Keratinocyte (primary cell): ENCODE measurements at places on chromosomes 7 and 10. TPM values are rescaled to one million over a fixed set of nuclear protein-coding genes. Genes with fewer than 3 reads are reported as not detected.

OGDHL gene
- 0.06 to 0.31 TPM (median 0.09 TPM) in 3 replicates for polyA plus RNA-seq

NUTM2E gene
- polyA plus RNA-seq: 0.17 to 0.26 TPM (median 0.24 TPM) in 3 replicates

GRCh38 chr10:20670579-20670978 lies 226.5 kb downstream of the NEBL start:
- no peak overlapping the region for H3K27ac ChIP-seq
- no peaks in the 10 kb centered on the region for H3K36me3 ChIP-seq
- H3K27me3 ChIP-seq: no peaks in the 10 kb centered on the region
- no peak for DNase-seq
- no peak overlapping the region for H3K4me3 ChIP-seq

GRCh38 chr7:45306752-45307305 lies 149.2 kb downstream of the RAMP3 start:
- no peaks in the 10 kb centered on the region for H3K36me3 ChIP-seq
- DNase-seq: no peak
- H3K4me1 ChIP-seq: no peaks in the 10 kb centered on the region
- no peak overlapping the region for H3K4me3 ChIP-seq
- H3K27ac ChIP-seq: no peak overlapping the region

ZNF722 gene
- polyA plus RNA-seq: not detected in 3 replicates

TRIL gene
- polyA plus RNA-seq: 0.01 to 0.03 TPM in 2 of 3 replicates, not detected in the other

DNA sequence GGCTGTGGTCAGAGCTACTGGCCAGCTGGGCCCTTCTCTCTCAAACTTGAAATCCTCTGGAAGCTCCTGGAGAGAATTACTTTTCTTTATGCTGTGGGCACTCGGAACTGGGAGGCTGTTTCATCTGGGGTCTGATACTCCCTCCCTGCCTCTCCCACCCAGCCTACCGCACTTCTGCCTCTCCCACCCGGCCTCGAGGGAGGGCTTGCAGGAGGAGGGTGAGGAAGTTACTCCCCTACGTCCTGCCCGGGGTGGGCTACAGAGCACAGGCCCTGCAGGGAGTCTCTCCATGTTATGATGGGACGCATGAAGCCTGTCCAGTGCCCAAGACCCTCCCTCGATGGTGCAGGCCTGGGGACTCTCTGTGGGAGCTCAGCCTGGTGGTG lies 584.6 kb upstream of the MKI67 start:
- H3K27ac ChIP-seq: no peak overlapping the region
- no peak for DNase-seq
- H3K4me3 ChIP-seq: no peak overlapping the region
- H3K4me1 ChIP-seq: no peaks in the 10 kb centered on the region
- H3K27me3 ChIP-seq: no peaks in the 10 kb centered on the region

- DNase-seq: no peak
- H3K4me3 ChIP-seq: no peak overlapping the region
- no peak overlapping the region for H3K27ac ChIP-seq
- H3K4me1 ChIP-seq: no peaks in the 10 kb centered on the region
These were observed 17.1 kb upstream of the ZNF800 start for GRCh38 chr7:127409629-127410028.

DNA sequence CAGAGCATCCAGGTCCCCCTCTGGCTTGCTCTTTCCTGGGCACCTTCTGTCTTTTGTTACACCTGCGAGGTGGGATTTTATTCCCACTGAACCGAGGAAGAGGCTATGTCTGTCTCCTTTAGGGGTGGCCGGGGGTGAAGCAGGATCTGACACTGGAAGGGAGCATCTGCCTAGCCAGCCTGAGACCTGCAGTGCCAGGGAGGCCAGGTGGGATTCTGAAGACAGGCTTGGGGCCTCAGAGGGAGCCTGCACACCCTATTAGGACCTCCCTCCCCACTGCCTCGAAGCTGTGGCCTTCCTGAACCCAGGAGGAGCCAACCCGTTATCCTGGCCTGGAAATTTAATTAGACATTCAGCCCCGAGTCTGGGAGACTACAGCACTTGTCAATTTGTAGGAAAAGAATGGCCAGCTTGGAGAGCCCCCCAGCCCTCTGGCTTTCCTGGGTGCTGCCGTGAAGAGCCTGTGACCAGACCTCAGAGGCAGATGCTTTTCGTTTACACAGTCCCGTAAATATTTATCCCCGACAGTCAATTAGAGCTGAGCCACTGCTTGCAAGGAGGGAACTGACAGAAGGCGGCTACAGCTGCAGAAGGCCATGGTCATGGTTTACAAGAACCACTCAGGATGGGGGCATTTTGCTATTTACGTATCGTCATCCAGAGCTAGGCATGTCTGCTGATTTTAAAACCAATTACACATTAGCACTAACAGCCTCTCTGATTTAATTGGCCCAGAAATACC lies 19.7 kb downstream of the CHAT start:
- H3K27ac ChIP-seq: no peak overlapping the region
- H3K4me1 ChIP-seq: peaks cover 10% of the 10 kb centered on the region
- peaks cover 7% of the 10 kb centered on the region for H3K27me3 ChIP-seq
- H3K36me3 ChIP-seq: no peaks in the 10 kb centered on the region

NOD1 gene
- polyA plus RNA-seq: 3.4 to 4.3 TPM (median 3.9 TPM) in 3 replicates

IRF5 gene
- 0.78 to 1.5 TPM (median 0.88 TPM) in 3 replicates for polyA plus RNA-seq

DNA sequence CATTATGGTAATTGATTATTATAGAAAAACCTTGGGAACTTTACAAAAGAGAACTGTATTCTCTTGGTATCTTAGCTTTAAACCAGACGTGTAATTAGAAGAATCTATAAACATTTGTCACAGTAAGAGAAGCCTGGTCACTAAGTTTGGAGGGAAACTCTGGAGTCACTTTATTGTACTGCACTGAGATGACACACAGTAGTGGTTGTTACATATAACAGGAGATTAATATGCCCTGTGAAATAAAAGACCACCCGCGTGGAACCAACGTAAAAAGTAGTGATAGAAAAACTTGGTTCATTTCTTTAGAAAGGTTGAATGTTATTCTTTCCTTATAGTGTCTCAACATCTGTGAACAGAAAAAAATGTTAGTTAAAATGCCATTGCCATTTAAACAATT lies 416.1 kb downstream of the MDFIC start:
- no peak overlapping the region for H3K4me3 ChIP-seq
- peaks cover 6% of the 10 kb centered on the region for H3K4me1 ChIP-seq
- H3K27ac ChIP-seq: no peak overlapping the region
- DNase-seq: no peak
- H3K27me3 ChIP-seq: no peaks in the 10 kb centered on the region

- DNase-seq: no peak
- no peaks in the 10 kb centered on the region for H3K36me3 ChIP-seq
- H3K27ac ChIP-seq: no peak overlapping the region
These were observed 126.1 kb downstream of the TNS3 start for GRCh38 chr7:47455872-47456185.

- DNase-seq: no peak
- H3K27ac ChIP-seq: no peak overlapping the region
- no peak overlapping the region for H3K4me3 ChIP-seq
- no peaks in the 10 kb centered on the region for H3K36me3 ChIP-seq
These were observed 64.9 kb upstream of the FAM204A start for GRCh38 chr10:118407026-118407425.

PNLIP gene
- not detected in 3 replicates for polyA plus RNA-seq
